ENCODE measurements at places on chromosomes 2 and 18. TPM values are rescaled to one million over a fixed set of nuclear protein-coding genes. Genes with fewer than 3 reads are reported as not detected.

DNA sequence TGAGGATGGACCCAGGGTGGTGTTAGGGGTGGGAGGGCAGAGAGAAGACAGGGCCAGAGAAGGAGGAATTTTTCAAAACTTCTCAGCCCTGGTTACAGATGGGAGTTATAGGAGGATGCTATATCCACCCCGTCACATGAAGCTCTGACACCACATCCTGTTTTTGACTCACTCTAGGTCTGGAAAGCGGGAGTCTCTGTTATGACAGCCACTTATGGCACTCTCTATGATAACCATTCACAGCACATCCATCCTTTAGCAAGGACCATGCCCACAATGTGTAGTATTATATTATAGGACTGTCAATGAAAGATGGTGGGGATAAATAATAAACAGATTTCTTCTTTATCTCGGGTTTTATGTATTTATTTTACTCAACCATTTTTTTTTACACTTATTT is 461.2 kb downstream of the CDH2 start:
- ATAC-seq = no peak

GALR1 gene
- total RNA-seq = not detected

PSMA8 gene
- total RNA-seq = not detected

- no peak for ATAC-seq
Observed at GRCh38 chr2:71826299-71826698, 321.4 kb downstream of the CYP26B1 start.

REG3G gene
- total RNA-seq = not detected

DNA sequence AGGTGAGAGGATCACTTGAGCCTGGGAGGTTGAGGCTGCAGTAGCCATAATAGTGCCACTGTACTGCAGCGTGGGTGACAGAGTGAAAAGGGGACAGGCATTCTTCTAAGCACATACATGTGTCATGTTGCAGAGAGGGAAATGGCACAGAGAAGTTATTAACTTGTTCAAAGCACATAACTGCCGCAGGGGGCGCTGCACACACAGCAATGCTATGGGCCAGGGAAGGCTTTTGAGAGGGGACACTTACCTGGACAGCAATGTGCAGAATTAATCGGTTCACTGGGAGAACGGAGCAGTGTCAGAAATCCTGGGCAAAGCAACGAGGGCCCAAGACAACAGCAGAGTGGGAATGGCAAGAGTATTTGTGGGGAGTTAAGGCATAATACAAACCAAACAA is 2.4 kb downstream of the SCYGR8 start:
- no peak for ATAC-seq

- ATAC-seq = no peak
Observed at GRCh38 chr18:43486462-43486861, 209.2 kb upstream of the SYT4 start.

GRCh38 chr18:25053466-25053865 is 298.5 kb downstream of the ZNF521 start:
- no peak for ATAC-seq

GRCh38 chr2:118853651-118854291 is 6.3 kb upstream of the EN1 start:
- ATAC-seq = no peak

UGT1A8 gene
- total RNA-seq = 0.16 TPM

KRTCAP3 gene
- total RNA-seq = 26.0 TPM

DNA sequence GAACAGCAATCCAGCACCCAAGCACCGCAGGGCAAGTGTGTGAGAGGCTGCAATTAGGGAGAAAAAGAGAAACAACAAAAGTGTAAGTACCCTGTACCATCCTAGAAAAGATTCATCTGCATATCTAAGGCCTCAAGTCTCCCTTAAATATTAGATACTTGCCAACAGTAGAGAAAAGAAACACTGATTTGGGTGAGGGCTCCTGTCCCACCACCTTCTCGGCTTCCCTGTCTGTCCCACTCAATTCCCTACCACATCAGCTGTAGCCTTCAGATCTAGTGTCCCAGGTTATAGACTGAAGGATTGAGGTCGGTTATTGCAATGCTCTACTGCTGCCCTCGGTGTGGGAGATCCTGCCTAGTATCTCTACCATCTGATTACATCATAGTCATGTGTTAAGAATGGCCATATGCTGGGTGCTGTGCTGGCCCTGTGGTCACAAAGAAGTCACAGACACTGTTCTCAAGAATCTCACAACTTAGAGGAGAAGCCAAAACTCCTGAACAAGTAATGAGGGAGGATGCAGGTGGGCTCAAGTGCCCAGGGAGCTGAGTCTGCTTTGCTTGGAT is 2.5 kb downstream of the RAX start:
- no peak for ATAC-seq

GRCh38 chr2:29706171-29706720 is 215.1 kb downstream of the ALK start:
- no peak for ATAC-seq

DNA sequence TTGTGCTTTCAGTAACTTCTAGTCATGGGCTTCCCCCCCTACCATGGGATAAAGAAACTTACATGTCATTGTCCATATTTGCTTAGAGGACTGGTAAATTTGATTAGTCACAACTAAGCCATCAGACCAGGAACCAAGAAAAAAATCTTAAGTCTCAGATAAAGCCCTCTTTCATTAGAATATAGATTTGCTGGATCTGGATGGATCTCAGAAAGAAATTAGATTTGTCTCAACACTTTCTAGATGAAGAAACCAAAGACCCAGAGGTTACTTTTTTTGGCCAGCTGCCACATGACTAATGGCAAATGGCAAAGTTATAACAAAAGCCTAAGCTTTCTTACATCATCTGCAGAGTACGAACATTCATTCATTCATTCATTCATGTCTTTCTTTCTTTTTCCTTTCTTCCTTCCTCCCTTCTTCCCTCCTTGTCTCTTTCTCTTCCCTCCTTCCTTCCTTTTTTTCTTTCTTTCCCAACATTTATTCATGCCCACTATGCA is 60.2 kb downstream of the CDCA7 start:
- peak; percentile 41 for ATAC-seq

GRCh38 chr2:39390216-39390615 is 46.9 kb downstream of the MAP4K3 start:
- no peak for ATAC-seq

- ATAC-seq = peak; percentile 42
Observed at GRCh38 chr2:185757356-185757755, 18.8 kb downstream of the FSIP2 start.

CFAP65 gene
- total RNA-seq = not detected

BOLL gene
- total RNA-seq = not detected

DNA sequence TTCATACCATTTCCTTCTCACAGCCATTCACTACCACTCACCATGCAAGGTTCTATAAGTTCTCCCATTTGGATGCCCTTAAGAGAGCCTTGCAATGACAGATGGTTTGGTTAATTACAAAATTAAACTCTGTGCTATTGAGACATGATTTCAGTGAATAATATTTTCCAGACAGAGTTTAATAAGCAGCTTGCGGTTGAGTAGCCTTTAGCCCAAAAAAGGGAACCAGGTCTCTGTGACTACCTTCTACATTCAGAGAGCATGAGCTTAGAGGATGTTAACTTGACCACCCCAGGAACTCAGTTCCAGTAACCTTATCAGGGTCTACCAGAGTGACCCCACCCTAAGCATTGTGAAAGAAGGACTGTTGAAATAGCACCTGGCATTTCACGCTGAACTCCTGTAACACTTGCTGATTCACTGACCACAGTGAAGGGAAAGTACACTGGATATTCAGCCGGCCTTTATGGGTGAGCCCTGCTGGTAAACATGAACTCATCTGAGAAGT is 1173.1 kb upstream of the ZEB2 start:
- peak; percentile 76 for ATAC-seq

DNA sequence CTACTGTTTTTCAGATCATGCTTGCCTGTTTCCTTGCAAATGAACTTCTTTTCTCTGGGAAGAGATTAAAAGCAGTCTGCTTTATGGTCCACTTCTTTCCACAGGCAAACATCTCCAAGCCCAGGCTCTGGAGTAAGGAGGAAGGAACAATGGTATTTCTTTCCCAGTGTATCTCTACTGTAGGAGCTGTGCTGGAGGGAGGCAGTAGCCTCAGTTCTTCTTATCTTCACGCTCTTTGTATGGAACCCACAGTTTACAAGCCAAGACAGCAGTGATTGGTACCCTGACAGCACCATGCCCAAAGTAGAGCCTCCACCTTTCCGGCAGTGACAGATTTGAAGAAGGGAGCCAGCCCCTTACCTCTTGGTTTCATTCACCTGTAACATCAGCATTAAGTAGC is 35.2 kb downstream of the SPOPL start:
- no peak for ATAC-seq

DNA sequence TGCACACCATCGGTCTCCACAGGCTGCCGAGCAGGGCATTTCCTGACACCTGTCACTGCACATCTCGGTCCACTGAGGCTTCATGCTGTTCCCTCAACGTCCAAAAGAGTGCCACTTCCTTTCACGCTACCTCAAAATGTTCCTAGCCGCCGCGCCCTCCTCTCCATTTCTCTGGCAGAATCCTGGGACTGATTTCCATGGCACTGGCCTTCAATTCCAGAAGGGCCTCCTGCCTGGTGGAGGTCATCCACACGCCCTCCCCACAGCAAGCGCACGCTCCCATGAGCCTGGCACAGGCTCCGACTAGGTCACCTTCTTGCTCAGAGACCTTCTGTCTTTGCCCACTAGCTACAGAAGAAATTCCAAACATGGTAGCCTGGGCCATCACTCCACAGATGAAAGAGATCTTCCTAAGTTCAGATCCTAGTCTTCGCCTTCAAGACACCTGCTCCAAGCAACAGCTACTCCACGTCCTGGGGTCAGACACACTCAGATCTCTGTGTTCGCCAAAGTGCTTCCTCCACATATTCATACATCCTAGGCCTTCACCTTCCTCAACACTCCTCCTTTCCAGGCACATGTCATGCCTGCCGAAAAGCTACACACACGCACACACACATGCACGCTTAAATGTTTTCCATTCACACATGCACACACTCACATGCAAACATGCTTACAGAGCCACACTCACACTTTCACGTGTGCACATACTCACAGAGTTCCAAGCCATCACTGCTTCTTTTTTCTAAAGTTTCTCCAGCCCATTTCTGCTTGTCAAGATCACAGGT is 94.0 kb downstream of the PXDN start:
- ATAC-seq = no peak

ITM2C gene
- total RNA-seq = 7.3 TPM

MBOAT2 gene
- total RNA-seq = 108 TPM

SERPINB4 gene
- total RNA-seq = 418 TPM

GRCh38 chr2:29113891-29114321 is 1.3 kb upstream of the CLIP4 start:
- ATAC-seq = peak; percentile 60

LYG1 gene
- 0.20 TPM for total RNA-seq

ITGB6 gene
- 24.2 TPM for total RNA-seq

CYP27A1 gene
- total RNA-seq = 4.9 TPM

GRCh38 chr2:228613133-228613850 is 431.8 kb upstream of the SPHKAP start:
- ATAC-seq = no peak

GRCh38 chr2:143347901-143348414 is 218.7 kb downstream of the ARHGAP15 start:
- ATAC-seq = no peak

C18orf63 gene
- not detected for total RNA-seq

GRCh38 chr2:83022631-83023210 is 1436.4 kb downstream of the SUCLG1 start:
- no peak for ATAC-seq

TBR1 gene
- total RNA-seq = not detected

HOXD1 gene
- total RNA-seq = 0.16 TPM

DNA sequence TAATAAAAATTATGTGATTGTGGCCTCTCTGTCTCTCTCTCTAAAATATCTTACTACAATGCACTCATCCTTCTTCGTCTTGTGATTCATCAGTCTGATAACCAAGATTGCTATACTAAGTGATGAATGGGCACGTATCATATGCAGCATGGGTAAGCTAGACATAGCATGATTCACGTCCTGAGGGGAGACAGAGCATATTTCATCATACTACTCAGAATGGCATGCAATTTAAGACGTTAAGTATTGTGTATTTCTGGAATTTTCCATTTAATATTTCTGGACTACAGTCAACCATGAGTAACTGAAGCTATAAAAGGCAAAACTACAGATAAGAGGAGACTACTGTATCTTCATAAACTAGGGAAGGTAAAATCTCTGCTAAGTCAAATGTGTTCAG is 97.0 kb upstream of the CD226 start:
- ATAC-seq = peak; percentile 47

GRCh38 chr2:70347831-70348230 is 46.0 kb upstream of the FAM136A start:
- ATAC-seq = no peak

- no peak for ATAC-seq
Observed at GRCh38 chr2:14513903-14514302, 118.6 kb upstream of the LRATD1 start.

DNA sequence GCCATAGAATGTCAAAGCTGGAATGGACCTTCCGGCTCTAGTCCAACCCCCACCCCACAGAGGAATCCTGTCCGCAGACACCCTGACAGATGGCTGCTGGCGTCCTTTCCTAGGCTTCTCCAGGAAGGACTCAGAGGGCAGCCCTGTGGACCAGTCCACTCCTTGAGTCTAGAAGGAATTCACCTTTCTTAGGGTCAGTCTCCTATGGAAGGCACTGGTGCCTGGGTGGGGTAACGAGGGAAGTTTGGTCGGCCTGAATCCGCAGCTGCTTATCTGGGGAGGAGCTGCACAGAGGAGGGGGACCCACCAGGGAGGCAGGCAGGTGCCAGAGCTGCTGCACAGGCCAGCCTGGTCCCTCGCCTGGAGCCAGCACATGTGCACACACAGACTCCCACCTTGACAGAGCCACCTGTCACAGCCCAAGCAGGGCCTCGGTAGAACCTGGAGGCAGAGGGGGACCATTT is 2.5 kb downstream of the DNMT3A start:
- no peak for ATAC-seq

TUBA4B gene
- not detected for total RNA-seq

- ATAC-seq = no peak
Observed at GRCh38 chr18:25825056-25825455, 265.4 kb downstream of the SS18 start.

MOGAT1 gene
- total RNA-seq = not detected

DNA sequence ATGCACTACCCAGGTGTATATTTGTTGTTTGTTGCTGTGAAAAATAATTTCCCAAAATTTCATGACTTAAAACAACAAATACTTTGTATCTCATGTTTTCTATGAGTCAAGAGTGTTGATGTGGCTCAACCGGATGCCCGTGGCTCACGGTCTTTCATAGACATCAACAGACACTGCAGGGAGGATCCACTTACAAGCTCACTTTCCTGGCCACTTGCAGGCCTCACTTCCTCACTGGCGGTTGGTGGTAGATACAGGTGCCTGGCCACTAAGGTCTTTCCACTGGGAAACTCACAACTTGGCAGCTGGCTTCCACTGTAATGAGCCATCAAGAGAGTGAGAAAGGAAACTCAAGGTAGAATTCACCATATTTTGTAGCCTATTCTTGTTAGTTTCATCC is 662.9 kb downstream of the IRS1 start:
- ATAC-seq = peak; percentile 54

DNA sequence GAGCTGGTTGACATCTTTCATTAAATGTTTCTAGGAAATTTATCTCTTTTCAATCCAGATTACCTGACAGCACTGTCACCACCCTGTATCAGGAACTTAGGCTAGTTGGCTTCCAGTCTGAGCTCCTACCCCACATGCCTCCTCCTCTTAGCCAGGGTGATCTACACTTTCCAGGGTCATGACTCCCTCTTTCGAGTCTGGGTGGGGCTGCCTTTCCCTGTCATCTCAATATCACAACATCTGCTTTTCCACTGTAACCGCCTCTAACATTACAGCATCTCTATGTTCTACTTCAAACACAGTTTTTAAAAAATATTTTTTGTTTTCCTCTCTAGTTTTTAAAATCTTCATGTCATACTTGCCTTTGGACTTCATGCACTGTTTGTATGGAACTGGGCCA is 129.2 kb downstream of the RBMS1 start:
- ATAC-seq = no peak

- ATAC-seq = peak; percentile 55
Observed at GRCh38 chr2:27335311-27335710, 12.4 kb upstream of the MPV17 start.
